ENCODE measurements at places on chromosomes 16 and 17.

DNA sequence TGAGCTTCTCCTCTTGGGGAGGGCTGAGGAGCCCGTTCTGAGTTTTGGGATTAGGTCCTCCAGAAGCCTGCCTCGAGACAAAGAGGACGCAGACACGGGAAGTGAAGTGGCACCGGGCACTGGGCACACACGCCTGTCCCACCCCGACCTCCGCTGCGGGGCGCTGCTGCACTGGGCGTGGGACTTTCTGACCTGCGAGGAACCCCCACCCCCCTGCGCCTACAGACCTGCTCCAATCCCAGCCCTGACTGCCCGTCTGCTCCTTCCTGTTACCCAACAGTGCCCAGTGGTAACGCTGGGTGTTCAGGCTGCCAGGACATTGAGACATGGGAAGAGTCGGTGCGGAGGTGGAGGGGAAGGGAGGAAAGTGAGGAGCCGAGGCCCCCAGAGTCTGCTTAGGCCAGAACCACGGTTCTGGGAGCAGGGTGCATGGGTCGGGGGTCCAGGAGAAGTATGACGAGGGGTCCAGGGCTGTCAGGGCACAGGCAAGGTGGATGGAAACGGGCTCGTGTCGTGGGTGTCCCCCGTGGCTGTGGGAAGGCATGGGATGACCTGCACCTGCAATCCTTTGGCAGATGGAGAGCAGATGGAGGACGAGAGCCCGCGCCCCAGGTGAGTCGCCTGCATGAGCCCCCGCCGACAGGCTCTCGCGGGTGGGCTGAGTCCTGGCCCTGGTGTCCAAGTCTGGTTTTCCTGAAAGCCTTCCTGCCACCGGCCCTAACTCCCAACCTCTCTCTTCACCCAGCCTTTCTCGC, 112.0 kb upstream of the CREBBP start:
- no peak for DNase-seq

DNA sequence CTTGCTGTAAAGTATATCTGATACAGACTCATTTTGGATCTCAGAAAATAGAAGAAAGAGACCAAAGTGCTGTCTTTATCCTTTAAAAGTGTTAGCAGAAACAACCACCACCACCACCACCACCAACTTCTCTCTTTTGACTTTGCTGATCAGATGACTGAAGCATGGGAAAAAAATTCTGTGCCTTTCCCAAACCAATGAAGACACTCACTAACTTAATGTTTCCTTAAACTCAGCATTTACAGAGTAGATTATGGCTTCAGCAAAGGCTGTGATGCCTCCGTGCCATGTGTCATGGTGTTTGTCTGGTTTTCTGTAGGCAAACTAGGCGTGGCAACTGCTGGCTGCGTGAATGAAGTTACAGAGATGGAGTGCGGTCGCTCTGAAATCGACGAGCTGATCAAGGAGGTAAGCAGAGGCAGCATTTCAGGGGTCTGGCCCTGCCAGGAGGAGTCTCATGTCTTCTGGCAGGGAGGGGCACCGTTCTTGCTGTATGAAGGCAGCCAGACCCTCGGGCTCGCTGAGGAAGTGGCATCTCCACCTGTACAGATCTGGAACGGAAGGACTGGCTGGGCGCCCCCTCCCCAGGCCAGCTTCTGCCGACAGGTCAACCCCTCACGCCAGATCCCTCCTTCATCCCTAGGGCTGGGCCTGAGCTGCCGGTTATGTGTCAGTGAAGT, 12.4 kb downstream of the IRF8 start:
- DNase-seq: no peak

- no peak for DNase-seq
Measured at GRCh38 chr17:51873302-51873701, 285.2 kb downstream of the CA10 start.

DNA sequence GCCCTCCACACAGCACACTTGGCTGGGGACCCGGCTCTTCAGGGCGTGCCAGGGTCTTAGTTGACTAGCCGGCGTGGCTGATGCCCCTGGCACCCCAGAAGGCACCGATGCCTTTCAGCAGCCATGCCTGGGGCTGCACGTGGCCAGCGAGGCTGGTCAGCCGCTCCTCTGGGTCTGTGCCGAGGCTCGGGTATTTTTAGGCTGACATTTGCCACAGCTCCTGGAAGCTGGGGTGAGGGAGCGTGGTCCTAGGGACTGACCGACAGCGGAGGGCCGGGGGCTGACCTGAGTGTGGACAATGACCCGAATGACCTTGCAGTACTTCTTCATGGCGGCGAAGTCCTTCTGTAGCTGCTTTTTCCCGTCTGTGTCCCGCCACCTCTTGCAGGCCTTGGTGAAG, 3.9 kb downstream of the RPL3L start:
- DNase-seq: no peak

GRCh38 chr17:13698832-13699231, 97.1 kb upstream of the HS3ST3A1 start:
- DNase-seq: no peak

DNA sequence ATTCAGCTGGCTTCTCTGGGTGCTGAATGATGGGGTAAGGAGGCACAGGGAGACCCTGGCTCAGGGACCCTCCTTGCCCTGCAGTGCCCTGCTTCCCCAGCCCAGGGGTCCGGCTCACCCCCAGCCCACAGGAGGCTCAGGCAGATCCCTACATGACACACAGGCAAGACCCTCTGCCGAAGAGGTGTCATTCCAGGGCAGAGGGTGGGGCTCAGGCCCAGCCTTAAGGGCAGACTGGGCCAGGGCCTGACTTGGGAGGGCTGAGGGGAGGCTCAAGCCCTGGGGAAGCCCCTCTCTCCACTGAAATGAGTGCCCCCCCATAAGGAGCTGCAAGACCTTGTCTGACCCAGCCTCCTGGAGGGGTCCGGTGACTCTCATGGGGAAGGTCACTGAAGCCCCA, 30.3 kb upstream of the KSR1 start:
- no peak for DNase-seq

DNA sequence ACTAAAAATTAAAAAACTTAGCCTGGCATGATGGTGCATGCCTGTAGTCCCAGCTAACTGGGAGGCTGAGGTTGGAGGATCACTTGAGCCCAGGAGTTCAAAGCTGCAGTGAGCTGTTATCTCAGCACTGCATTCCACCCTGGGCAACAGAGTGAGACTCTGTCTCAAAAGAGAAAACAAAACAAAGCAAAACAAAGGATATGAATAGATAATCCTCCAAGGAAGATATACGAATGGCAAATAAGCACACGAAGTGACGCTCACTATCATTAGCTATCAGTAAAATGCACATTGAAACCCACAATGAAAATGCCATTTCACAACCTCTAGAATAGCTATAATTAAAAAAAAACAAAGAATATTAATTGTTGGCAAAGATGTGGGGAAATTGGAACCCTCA, 386.2 kb upstream of the CCL2 start:
- no peak for DNase-seq

DNA sequence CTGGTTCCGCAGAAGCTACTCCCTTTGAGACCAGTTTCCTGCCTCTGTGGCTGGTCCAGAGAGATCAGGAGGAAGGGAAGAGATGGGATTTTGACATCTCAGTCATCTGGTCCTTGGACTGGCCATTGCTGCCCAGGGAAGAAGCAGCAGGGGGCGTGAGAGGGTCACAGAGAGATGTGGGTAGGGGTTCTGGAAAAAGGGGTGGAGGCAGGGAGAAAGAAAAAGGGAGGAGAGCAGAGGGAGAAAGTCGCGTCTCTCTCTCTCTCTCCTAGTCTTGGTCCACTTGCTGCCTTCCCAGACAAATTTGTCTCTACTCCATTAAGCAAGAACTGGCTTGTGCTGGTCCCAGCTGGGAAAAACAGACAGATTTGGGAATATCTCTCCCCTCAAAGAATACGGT, 4.4 kb downstream of the SHBG start:
- peak; percentile 31 for DNase-seq

- DNase-seq: no peak
Measured at GRCh38 chr17:56793531-56793930, 40.2 kb downstream of the C17orf67 start.

DNA sequence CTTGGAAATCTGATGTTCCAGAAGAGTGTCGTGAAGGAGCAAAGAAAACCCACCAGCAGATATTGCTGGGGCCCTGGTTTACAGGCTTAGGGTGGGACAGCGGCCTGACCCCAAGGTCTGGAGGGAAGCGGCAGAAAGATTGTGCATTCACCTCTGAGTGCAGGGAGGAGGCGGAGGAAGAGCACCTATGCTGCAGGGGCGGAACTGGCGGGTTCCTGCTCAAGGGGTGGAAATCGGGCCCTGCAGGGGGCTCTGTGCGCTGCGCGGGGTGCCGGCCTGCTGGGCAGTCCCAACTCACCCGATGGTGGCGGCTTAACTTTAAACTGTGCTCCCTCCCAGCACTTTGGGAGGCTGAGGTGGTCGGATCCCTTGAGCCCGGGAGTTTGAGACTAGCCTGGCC, 47.5 kb downstream of the COX4I1 start:
- DNase-seq: no peak

Measured in activated CD4-positive, alpha-beta T cell treated with anti-CD3 and anti-CD28 coated beads, Interleukin-2, amount 50 U/mL, for 48 hours (primary cell).